ENCODE measurements at places on chromosomes 5 and 9. TPM values are rescaled to one million over a fixed set of nuclear protein-coding genes. Genes with fewer than 3 reads are reported as not detected.

WDR70 gene
- total RNA-seq = 18.0 TPM

GRCh38 chr9:86274821-86275643 lies 7.3 kb downstream of the ISCA1 start:
- peaks cover 16% of the 10 kb centered on the region for H3K4me1 ChIP-seq
- no peak overlapping the region for H3K4me3 ChIP-seq
- no peaks in the 10 kb centered on the region for H3K27me3 ChIP-seq
- H3K27ac ChIP-seq = no peak overlapping the region
- H3K36me3 ChIP-seq = no peaks in the 10 kb centered on the region

DNA sequence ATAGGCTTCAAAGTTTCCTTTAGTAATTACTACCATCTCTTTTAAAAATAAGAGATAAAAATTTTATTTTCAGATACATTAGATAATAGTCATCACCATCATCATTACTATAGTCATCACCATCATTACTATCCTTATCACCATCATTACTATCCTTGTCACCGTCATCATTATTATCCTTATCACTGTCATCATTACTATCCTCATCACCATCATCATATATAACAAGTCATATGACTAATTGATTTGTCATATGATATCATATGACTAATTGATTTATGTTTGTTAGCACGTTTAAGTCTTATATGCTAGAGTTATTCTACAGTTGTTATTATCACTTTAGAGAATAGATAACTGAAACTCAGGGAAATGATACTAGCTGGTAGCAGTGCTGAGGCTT lies 382.1 kb upstream of the CDH18 start:
- no peak overlapping the region for H3K27ac ChIP-seq
- no peaks in the 10 kb centered on the region for H3K27me3 ChIP-seq
- DNase-seq = no peak
- H3K4me3 ChIP-seq = no peak overlapping the region
- H3K36me3 ChIP-seq = no peaks in the 10 kb centered on the region

DNA sequence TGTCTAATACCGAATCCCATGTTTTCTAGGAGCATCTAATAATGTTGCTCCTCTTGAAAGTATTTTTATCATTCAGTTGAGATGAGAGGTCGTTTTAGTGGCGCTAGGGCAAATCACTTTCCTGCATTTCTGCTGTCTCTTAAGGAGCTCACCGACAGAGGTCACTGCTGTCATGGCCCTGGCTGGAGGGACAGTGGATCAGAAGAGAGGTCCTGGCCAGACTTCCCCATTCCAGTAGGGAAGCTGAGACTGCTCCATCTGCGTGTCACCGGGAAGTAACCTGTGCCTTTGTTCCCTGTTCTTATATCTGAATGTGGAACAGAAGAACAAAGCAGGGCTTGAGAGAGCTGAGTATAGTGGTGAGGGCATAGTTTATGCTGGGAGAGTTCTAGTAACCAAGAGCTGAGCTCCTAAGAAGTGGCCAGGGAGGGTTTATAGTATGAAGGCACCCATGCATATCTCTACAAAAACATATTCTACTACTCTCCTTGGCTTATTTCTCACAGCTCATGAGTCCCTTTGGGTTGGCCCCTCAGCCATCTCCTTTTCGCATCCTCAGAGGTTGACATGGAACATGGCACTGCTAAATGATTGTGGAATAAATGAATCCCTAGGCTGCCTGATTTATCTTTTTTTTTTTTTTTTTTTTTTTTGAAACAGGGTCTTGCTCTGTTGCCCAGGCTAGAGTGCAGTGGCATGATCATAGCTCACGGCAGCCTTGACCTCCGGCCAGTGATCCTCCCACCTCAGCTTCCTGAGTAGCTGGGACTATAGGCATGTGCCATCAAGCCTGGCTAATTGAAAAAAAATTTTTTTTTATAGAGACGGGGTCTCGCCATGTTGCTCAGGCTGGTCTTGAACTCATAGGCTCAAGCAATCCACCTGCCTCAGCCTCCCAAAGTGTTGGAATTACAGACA lies 27.2 kb downstream of the ATP6V0E1 start:
- H3K27ac ChIP-seq = no peak overlapping the region
- no peak for DNase-seq
- no peaks in the 10 kb centered on the region for H3K27me3 ChIP-seq

SNCAIP gene
- total RNA-seq = 8.5 TPM

GRCh38 chr5:78720227-78720985 lies 71.8 kb upstream of the LHFPL2 start:
- no peak overlapping the region for H3K4me3 ChIP-seq
- H3K27ac ChIP-seq = no peak overlapping the region
- no peak for DNase-seq
- peaks cover 4% of the 10 kb centered on the region for H3K4me1 ChIP-seq
- H3K27me3 ChIP-seq = no peaks in the 10 kb centered on the region

SYNPO gene
- 191 TPM for total RNA-seq

GRCh38 chr9:3931996-3932906 lies 367.6 kb downstream of the GLIS3 start:
- H3K27ac ChIP-seq = no peak overlapping the region
- H3K4me1 ChIP-seq = peaks cover 7% of the 10 kb centered on the region
- DNase-seq = no peak
- H3K4me3 ChIP-seq = no peak overlapping the region
- no peaks in the 10 kb centered on the region for H3K27me3 ChIP-seq
- H3K36me3 ChIP-seq = peaks cover 7% of the 10 kb centered on the region

FCN1 gene
- total RNA-seq = 2.2 TPM

DNA sequence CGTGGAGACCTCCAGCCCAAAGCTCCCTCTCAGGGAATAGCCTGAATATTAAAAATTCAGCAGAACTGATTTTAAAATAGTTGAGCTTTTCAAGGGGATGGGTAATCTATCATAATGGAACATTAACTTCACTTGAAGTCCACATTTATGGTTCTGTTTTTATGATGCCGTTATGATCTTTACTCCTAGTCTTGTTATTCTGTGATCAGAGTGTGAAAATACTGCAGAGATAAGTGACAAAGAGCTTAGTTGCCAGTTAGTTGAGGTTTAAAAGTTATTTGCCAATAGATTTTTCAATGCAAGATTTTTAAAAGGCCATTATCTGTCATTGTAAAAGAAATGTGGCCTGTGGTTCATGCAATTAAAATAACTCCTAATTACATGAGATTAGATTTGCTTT lies 189.9 kb upstream of the RGMB start:
- no peaks in the 10 kb centered on the region for H3K27me3 ChIP-seq
- no peak overlapping the region for H3K27ac ChIP-seq
- H3K36me3 ChIP-seq = no peaks in the 10 kb centered on the region

- no peak overlapping the region for H3K4me3 ChIP-seq
- H3K27ac ChIP-seq = no peak overlapping the region
- H3K4me1 ChIP-seq = peaks cover 13% of the 10 kb centered on the region
These were observed 915.5 kb downstream of the NR2F1-AS1 start for GRCh38 chr5:92665506-92665905.
